Activated CD8-positive, alpha-beta memory T cell treated with anti-CD3 and anti-CD28 coated beads for 1 hour (primary cell): ENCODE measurements at places on chromosomes 11 and 22.

DNA sequence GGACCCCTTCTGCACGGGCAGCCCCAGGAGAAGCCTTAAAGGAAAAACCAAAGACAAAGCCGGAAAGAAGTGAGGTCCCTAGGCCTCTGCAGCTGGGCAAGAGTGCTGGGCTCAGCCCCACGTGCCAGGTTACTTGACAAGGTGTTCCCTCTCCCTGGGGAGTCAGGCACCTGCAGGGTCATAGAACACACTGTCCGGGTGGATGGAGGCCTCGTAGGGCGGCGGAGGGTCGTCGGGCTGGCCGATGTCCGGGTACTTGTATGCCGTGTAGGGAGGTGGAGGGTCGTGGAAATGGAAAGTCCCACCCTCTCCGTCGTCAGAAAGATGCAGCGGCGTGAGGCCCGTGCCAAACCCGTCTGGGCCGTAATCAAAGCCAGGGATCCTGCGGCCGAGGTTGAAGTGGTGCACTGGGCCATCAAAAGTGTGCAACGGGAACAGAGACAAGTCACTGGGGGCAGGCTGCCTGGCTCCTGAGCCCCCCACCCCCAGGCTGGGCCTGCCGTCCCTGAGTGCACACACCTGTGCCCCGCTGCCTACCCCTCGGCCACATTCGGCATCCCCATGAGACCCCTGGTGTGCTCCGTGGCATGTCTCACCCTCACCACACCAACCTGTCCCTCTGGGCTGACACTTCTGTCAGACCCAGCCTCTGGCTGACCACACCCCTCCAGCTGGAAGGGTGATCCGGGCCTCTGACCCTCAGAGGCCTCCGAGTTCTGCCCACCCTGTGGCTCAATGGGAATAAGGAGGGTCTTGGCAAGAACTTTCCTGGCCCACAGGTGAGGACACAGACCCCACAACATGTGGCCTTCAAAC is 81.1 kb downstream of the DGCR2 start:
- no peak for DNase-seq

GRCh38 chr11:43895601-43896000 is 15.0 kb downstream of the ALKBH3 start:
- DNase-seq, result no peak

DNA sequence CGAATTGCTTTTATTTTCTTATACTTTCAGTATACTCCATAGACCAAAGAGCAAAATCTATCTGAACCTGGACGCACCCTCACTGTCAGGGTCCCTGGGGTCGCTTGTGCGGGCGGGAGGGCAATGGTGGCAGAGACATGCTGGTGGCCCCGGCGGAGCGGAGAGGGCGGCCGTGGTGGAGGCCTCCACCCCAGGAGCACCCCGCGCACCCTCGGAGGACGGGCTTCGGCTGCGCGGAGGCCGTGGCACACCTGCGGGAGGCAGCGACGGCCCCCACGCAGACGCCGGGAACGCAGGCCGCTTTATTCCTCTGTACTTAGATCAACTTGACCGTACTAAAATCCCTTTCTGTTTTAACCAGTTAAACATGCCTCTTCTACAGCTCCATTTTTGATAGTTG is 1077.4 kb downstream of the BRD1 start:
- no peak for DNase-seq

GRCh38 chr11:122367809-122368231 is 251.8 kb upstream of the BLID start:
- no peak for DNase-seq

- DNase-seq, result no peak
These were observed 83.0 kb downstream of the ISX start for GRCh38 chr22:35148866-35149548.

- DNase-seq, result no peak
These were observed 1.1 kb downstream of the FAT3 start for GRCh38 chr11:92225568-92226330.

GRCh38 chr22:28759861-28760560 is 12.5 kb upstream of the CCDC117 start:
- DNase-seq, result no peak

DNA sequence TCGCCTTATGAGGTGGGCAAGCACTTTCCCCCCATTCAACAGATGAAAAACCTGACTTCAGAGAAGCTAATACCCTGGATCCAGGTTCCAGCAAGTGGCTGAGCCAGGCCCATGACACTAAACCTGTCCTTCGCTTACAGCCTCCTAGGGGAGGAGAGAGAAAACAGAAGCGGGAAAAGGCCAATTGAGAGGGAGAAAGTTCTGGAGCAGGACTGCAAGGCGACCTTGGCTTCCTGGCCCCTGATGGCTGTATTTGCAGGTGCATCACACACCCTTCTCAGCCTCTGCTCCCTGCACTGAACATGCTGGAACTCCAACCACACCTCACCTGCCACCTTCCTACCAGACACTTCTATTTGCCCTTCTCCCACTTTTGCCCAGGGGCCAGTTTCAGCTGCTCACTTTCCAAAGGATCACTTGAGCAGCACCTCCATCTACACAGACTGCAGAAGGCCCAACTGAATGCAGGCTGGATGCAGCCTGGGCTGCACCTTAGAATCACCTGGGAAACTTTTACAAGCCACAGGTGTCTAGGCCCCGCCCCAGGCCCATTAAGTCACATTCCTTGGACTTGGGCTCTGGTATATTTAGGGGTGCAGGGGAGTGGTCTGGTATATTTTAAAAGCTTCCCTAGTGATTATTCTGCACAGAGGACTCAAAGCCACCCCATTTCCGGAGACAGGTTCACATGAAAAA is 14.3 kb upstream of the ADA2 start:
- no peak for DNase-seq

DNA sequence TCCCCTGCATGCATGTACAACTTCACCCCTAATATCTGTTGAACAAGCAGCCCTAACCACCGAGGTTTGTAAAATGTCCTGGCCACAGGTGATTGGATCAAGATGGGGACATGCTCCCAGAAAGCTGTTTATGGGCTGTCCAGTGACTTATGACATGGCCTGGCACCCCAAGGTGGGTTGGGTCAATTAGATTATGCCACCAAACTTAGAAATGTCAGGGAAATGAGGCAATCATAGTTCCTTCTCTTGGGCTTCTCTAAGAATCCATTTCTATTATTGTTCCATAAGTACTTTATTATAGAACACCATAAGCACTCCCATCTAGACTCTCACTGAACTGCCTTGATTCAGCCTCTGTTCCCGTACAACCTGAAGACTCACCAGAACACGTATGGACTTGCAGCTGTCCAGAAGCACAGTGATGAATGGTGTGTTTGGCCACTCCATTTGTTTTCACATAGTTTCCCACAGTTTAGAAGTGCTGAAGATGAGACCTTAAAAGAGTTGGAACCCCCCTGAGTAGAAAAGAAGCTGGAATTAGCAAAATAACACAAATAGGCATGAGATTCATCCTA is 45.5 kb upstream of the OLFML1 start:
- DNase-seq, result no peak
